Activated T-cell treated with anti-CD3 and anti-CD28 coated beads for 1 hour (primary cell): ENCODE measurements at places on chromosomes 6 and 20.

GRCh38 chr6:117910549-117910948, 3.5 kb downstream of the SLC35F1 start:
- DNase-seq = no peak

DNA sequence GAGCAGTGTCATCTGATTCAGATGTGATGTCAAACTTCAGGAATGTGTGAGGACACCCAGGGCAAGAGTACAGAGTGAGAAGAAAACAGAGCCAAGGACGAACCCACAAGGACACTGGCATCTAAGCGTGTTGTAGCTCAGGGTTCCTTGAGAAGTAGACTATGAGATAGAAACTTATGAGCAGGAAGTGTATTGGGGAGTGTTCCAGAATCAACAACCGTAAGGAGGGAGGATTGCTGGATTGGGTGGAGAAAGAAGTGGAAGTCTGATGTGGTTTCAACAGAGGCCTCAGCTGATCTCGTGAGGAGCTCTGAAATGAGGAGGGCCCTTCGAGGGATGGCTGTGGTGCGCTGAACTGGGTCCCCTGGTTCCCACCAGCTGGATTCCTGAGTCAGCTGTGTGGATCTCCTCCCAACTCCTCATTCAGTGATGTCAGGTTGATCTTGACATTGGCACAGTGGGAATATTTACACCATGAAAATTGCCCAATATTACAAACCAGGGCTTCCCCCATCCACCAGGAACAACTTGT, 25.7 kb upstream of the IGF2R start:
- DNase-seq = no peak

DNA sequence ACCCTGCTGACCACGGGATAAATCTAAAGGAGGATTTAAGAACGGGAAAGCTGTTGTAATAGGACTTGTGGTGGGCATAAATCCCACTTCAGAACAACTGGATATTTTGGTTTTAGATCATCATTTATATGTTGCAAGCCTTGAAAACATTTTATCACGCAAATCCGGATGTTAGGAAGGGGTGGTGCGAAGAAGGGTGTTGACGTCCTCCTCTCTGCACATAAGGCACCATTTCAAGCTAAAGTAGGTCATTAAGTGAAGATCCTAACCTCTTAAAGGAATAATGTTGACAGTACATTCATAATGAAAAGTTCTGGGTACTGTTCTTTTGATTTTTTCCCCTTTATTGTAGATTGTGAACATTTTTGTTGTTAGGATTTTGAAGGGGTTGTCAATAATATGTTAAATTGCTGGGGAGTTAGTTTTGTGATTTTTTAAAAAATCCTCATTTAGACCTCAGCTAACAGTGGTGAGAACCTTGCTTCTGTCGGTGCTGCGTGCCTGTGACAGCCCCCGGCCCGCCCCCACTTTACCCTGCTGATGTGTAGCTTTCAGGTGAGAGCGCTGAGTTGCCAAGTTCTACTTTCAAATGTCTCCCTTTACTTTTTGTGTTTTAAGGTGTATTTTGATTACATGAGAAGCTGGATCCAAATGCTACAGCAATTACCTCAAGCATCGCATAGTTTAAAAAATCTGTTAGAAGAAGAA, 88.8 kb downstream of the MAP3K4 start:
- no peak for DNase-seq

- no peak for DNase-seq
These were observed 912 bp upstream of the DIDO1 start for GRCh38 chr20:62927128-62927705.

GRCh38 chr6:159151266-159151855, 17.8 kb upstream of the FNDC1 start:
- DNase-seq = peak; percentile 23

DNA sequence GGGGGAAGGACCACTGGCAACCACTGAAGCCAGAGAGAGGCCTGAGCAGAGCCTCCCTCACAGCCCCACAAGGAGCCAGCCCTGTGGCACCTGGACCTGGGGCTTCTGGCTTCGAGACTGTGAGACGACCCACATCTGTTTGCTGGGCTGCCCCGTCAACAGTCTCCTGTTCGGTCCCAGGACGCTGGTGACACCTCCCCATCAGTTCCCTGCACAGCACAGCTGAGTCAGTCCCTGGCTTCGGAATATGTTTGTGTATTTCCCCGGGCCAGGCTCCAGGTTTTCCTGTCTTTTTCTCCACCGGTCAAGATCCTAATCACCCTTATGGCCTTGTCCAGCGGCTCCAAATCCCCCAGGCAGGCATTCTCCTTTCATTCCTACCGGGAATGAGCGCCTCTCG, 46.4 kb upstream of the SMOC2 start:
- DNase-seq = no peak

DNA sequence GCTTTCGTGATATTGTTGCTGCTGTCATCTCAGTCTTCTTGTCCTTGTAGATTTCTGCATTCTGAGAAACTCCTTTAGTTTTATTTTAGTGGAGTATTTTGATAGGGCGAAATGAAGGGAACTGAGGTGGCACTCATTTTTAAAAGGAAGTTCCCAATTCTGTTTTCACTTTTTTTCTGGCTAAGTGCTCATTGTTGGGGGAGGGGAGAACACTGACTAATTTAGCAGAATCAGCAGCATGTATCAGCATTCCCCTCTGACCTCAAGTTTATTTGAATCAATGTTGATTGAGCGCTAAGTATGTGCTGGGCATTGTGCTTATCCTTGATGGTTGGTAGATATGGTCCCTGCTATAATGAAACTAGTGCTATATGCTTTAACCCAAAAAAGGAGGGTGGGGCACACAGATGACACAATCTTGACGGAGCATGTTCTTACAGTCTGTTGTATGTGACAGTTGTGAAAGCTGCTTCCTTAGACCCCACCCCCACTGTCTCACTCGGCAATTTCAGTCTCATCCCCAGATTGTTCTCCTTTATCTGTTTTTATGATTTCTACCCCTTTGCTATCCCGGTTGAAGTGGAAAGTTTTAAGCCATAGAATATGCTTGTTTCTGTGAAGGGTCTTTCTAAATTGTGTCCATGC, 262.4 kb downstream of the SOX4 start:
- DNase-seq = no peak

- no peak for DNase-seq
These were observed 4.9 kb downstream of the BPIFB1 start for GRCh38 chr20:33287884-33288283.

DNA sequence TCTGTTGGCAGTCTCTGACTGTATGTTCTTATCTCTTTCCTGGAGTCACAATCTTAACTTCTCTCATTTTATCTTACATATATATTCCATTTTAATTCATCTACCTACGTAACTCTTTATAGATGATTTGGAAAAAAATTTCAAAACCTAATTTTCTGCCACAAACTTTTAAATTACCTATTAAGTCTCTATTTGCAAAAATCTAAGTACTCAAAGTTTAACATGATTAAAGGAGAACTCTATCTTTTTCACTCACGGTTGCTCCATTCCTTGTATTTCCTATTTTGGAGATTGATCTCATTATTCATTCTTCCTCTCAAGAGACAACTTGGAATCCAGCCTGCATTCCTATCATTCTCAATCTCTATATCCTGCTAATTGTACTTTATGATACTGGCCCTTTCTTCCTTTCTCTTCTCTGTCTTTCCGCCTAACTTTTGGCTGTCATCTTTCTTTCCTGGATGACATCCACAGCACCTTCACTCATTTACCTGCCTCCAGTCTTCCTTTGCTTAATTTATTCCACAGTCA, 1071.1 kb upstream of the CITED2 start:
- DNase-seq = no peak

- DNase-seq = no peak
These were observed 616.4 kb upstream of the ARID1B start for GRCh38 chr6:156160795-156161165.

GRCh38 chr20:43938932-43939761, 24.5 kb downstream of the TOX2 start:
- no peak for DNase-seq

GRCh38 chr6:107729098-107729497, 95.0 kb downstream of the SCML4 start:
- no peak for DNase-seq

DNA sequence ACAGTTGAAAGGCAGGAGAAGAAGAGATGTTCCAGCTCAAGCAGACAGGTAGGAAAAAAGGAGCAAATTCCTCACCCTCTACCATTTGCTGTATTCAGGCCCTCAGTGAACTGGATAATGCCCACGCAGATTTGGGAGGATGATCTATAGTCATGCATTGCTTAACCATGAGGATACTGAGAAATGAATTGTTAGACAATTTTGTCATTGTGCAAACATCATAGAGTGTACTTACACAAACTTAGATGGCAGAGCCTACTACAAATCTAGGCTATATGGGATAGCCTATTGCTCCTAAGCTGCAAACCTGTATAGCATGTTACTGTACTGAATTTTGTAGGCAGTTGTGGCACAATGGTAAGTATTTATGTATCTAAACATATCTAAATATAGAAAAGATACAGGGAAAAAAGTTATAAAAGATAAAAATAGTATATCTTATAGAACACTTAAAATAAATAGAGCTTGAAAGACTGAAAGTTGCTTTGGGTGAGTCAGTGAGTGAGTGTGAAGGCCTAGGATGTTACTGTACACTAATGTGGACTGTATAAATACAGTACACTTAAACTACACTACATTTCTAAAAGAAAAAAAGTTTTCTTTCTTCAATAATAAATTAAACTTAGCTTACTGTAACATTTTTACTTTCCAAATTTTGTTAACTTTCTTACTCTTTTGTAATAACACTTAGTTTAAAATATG, 672.3 kb downstream of the UTRN start:
- DNase-seq = no peak

DNA sequence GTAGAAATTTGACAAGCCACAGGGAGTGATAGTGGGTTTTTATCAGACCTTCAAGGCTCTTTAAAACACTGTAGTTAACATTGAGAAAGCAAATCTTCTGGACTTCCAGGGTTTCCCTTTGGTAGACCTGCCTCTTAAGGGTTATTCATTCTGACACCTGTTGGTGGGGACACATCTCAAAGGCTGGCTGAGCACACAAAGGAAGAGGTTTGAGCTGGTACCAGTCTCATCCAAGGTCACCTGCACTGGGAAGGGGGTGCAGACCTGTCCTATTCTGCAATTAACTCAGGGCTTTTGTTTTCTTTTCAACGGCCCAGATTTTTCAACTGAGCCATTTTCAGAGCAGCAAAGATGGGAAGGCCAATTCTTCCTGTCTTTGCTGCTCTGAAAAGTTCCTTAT, 45.6 kb downstream of the EDN1 start:
- DNase-seq = no peak

GRCh38 chr6:37021356-37022129, 16.1 kb downstream of the FGD2 start:
- peak; percentile 59 for DNase-seq

DNA sequence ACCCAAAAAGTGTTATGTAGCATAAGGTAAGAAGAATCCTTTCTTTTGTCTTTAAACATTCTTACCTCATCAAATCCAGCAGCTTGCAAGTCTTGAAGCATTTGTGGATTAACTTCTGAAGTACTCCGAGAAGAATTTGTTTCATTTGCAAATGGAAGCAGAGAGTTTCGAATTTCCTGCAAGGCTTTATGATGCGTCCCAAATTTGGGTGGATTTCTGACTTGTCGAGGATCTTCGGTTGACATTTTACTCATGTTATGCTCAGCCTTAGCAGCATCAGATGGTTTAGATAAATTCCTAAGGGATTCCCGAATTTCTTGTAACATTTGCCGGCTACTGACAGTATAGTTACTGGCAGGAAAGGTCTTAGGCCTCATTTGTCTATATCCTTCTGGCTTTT, 16.2 kb downstream of the LATS1 start:
- DNase-seq = no peak

DNA sequence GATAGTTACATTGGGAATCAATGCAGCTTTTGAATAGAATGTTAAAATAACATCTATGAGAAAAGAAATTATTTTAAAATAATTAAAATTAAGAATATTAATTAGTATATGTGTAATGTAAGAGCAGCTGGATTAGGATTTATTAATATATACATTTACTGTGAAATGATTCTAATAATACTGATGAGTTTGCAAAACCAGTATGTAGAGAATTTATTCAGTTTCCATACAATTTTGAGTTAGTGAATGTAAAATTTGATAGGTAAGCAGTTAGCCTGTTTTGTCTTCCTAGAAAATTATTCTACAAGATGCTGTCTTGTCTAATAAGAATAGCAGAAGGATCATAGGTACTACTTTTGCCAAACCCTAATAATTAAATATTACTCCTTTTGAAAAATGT, 70.6 kb downstream of the STXBP5 start:
- DNase-seq = no peak

GRCh38 chr6:22448291-22448711, 121.1 kb upstream of the HDGFL1 start:
- DNase-seq = no peak

- no peak for DNase-seq
These were observed 191.6 kb upstream of the SNX9 start for GRCh38 chr6:157631412-157631811.

DNA sequence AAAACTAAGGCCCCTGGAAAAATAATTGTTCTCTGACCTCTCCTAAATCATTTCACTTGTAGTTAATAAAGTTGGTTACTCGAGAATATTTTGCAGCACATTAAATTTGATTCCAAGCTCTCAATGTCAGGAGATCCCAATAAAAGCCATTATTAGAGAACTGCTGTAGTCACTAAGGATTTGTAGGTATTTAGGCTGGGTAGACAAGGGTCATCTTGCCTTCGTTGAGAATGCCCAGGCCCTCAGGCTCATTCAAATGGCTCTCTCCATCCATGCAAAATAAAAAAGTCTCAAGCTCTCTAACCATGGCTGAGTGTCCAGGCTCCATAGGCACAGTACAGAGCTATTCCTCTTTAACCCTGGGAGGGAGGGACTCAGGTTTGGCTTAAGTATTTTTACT, 117.0 kb upstream of the HMGCLL1 start:
- no peak for DNase-seq

DNA sequence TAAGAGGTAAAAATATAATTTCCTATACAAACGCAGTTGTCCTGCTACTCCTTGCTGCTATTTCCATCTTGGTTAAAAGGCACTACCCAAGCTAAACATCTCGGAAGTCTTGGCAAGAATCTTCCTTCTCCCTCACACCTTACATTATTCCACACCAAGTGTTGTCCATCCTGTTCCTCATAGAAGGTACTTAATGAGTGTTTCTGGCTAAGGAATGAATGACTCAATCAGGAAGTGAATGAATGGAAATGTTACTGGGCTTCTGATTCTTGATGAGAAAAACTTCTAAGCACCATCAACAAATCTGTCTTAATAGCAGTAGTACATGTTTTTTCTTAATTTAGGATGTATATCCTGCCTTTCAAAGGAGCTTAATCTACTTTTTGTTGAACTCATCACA, 40.6 kb upstream of the RSPO3 start:
- DNase-seq = no peak

DNA sequence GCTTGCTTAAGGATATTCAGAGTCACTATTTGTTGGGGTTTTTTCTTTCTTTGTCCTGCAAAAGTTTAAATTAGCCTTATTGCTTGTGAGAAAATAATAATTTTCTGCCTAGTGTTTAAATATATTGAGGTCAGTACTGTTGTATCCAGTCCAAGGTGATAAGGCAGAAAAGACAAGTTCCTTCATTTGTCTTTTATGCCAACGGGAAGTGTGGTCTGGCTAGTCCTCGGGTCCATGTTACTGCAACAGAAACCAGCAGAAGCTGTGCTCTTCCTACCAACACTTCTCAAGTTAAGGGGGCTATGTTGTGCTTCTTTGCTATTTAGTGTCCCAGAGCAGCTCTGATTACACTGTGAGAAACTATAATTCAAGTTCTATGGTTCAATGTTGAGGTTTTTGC, 301.1 kb downstream of the TBC1D7 start:
- DNase-seq = no peak

- DNase-seq = no peak
These were observed 49.5 kb upstream of the CCN6 start for GRCh38 chr6:112004201-112005012.
